ENCODE measurements at places on chromosomes 2 and 18.

GRCh38 chr18:31010601-31011000 lies 31.9 kb downstream of the DSC3 start:
- DNase-seq, result no peak

DNA sequence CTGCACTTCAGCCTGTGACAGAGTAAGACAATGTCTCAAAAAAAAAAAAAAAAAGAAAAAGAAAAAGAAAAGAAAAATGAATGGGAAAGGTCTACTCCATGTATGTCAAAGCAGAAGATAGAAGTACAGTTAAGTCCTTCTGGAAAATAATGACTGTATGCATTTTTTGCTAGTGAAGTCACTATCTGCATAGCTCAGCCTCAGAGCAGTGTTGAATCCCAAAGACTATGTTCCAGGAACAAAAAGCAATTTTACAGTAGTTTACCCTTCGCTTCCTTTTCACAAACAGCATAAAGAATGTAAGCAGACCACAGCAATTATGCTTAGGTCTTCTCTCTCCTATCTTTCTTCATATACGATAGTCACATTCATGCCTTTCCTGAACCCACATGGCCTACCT lies 497.4 kb downstream of the CMPK2 start:
- no peak for DNase-seq

GRCh38 chr2:223235986-223236385 lies 184.0 kb downstream of the KCNE4 start:
- no peak for DNase-seq

DNA sequence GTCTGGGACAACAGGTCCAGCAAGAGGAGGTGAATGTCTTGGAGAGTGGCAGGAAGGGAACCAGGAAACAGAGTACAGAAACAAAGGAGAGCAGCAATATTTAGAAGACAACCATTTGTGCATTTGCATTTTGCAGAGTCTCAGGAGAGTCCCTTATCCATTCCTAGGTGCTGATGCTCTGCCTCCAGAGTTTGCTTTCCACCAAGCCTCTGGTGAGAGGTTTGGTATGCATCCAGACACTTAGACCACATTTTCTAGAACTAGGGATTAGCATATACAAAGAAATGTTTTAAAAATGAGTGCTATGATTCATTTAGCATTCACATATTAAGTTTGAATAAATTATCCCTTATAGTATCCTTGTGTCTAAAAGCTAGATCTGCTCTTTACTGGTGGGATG lies 18.5 kb upstream of the LRATD1 start:
- DNase-seq, result no peak

GRCh38 chr2:11030909-11031308 lies 119.2 kb downstream of the KCNF1 start:
- no peak for DNase-seq

DNA sequence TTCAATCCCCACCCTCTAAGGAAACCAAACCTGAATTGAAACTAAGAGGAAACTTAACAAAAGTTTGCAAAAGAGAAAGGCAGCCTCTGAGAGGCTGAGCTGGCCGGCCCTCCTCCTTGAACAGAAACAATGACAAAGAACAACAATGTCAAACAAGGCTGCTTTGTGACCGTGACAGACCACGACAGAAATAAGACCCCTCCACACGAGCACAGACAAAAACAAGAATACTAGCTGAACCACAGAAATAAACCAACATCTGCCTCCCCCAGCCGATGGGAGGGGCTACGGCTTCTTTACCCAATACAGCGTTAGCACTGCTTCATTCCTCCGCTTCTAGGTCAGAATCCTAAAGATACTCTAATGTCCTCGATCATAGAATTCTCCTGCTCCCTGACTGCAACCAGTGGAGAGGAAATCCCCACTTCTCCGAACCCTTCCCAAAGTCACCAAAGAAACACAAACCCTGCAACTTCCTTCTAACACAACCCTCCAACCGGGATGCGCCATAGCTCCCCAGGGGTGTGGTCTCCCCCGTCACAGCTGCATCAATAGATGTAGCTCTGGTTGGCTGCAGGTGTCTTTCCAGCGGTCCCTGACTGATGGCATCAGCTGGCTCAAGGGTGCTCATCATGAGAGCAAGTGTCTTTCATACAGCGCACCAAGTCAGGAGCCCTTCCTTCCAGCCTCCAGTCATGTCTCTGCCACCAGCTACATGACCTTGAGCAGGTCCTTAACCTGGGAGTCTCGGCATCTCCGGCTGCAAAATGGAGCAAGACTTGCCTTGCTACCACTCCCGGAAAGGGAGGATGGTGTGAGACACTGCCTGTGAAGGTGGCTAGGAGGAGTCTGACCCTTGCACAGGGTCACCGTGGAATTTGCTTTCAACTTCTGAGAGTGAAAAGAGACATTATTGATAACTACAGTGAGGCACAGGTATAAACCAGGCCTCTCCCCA lies 198.6 kb downstream of the HAUS1 start:
- DNase-seq, result no peak

GRCh38 chr2:111219285-111219684 lies 98.6 kb downstream of the BCL2L11 start:
- DNase-seq, result no peak

DNA sequence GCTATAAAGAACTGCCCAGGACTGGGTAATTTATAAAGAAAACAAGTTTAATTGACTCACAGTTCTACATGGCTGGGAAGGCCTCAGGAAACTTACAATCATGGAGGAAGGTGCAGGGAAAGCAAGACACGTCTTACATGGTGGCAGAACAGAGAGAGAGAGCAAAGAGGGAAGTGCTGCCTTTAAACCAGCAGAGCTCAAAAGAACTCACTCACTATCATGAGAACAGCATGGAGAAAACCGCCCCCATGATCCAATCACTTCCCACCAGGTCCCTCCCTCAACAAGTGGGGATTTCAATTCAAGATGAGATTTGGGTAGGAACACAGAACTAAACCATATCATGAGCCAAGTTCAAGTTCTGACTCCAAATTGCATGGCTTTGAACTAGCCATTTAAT lies 62.8 kb upstream of the PPP1CB start:
- no peak for DNase-seq

DNA sequence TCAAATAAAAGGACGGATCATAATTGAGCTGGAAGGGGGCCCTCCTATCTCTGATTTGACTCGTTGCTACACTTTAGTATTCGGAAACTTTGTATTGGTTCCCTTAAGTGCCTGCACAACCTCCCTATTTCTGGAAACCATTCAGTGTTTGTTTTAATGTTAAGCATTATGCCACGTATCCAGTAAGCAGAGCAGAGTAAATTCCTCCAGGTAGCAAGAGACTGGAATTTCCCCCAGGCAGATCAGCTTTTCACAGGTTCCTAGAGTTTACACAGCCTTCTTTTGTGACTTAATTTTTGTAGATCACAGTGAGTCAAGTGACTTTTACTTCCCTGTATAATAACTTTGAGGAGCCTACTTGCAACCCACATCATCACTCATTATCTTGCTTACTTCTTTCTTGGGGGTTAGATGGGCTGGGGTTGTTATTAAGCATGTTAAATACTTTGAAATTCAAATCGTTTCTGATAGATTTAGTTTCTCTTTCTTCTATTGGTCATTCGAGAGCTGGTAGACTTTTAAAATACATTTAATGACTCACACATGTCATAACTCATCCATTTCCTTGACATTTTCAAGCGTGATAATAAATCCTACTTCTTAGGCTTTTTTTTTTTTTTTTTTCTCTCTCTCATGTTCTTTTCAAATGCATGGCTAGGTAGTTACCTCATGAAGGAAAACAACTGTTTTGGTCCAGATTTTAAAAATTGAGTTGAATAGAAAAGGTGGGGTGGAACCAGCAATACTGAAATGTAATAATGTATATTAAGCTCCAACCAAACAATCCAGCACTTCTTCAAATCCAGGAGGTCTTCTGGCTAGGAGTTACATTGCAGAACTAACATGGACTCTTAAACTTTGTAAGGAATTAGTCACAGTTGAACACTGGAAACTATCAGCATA lies 219.3 kb downstream of the NEDD4L start:
- DNase-seq, result peak; percentile 49

DNA sequence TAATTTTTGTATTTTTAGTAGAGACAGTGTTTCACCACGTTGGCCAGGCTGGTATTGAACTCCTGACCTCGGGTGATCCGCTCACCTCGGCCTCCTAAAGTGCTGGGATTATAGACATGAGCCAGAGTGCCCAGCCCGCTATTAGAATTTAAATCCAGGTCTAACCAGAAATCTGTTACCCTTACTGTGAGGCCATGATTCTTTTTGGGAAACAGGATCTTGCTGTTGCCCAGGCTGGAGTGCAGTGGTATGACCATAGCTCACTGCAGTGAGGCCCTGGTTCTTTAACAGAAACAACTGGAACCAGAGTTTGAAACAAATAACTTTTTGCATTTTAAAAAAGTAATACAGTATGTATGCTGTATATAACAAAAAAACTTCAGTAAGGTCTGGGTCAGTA lies 75.7 kb downstream of the NOL10 start:
- DNase-seq, result no peak

GRCh38 chr18:32920796-32921787 lies 148.3 kb upstream of the KLHL14 start:
- peak; percentile 90 for DNase-seq

DNA sequence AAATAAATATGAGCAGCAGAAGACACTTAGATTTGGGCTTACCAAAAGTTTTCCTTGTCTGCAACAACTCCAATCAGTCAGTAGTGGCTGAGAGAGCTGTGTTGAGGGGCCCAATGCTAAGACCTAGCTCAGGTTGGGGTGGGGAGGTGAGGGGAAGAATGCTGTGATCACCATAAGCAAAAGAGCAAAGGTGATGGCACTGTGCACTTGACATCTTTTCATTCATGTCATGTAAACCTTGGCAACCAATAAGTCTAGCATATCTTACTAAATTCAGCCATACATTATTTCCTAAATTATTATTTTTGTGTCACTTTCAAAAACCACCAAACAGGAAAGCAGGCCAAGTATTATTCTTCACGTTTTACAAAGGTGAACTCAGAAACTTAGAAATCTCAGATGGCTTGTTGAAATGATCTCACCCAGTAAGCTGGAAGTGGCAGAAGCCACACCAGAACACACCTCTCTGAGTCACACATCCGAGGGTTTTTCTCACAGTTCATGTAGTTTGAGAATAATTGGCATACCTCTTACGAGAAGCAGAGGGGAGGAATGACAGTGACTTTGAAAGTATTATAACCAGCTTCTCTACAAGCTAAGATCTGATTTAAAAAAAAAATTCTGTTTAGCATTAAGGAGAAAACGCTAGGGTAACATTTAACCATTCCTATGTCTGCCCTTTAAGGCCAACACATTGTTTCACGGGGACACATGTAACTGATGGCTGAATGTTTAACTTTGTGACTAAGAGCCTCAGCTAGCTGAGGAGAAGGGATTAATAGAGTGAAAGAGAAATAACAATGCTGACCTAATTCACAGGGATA lies 43.3 kb upstream of the SETBP1 start:
- DNase-seq, result no peak

- no peak for DNase-seq
These were observed 98.6 kb downstream of the HDAC4 start for GRCh38 chr2:239302083-239302807.

DNA sequence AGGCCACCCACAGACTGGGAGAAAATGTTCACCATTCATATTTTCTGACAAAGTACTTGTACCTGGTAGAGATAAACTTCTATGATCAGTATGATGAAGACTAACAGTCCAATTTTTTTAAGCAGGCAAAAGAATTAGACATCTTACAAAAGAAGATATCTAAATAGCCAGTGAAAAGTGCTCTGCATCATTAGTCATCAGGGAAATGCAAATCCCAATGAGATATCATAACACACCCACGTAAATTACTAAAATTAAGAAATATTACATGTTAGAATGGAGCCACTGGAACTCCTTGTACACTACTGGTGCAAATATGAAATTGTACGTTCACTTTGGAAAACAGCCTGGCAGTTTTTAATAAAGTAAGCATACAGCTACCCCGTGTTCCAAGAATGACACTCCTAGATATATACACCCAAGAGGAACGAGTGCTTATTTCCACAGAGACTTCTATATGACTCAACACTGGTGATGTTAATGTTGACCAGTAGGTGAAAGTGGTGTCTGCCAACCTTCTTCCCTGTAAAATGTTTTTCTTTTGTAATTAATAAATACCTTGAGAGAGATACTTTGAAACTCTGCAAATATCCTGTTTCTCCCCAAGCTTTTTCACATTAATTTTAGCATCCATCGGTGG lies 80.3 kb downstream of the NPAS2 start:
- no peak for DNase-seq

DNA sequence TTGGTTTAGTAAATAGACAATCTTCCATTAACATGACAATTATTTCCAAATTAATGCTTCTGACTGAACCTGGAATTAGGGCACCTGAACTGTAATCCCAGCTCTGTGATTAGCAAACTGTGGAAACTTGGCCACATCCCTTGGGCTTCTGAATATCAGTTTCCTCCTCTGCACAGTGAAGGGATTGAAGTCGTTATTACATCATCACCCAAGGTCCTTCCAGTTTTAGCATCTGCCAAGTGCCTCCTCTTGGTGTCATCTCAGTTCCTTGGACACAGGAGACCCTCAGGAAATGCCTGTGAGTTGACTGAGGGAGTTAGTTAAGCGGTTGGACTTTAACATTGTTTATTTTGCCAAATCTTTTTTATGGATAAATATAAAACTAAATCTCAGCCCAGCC lies 64.8 kb downstream of the MOGAT1 start:
- no peak for DNase-seq

DNA sequence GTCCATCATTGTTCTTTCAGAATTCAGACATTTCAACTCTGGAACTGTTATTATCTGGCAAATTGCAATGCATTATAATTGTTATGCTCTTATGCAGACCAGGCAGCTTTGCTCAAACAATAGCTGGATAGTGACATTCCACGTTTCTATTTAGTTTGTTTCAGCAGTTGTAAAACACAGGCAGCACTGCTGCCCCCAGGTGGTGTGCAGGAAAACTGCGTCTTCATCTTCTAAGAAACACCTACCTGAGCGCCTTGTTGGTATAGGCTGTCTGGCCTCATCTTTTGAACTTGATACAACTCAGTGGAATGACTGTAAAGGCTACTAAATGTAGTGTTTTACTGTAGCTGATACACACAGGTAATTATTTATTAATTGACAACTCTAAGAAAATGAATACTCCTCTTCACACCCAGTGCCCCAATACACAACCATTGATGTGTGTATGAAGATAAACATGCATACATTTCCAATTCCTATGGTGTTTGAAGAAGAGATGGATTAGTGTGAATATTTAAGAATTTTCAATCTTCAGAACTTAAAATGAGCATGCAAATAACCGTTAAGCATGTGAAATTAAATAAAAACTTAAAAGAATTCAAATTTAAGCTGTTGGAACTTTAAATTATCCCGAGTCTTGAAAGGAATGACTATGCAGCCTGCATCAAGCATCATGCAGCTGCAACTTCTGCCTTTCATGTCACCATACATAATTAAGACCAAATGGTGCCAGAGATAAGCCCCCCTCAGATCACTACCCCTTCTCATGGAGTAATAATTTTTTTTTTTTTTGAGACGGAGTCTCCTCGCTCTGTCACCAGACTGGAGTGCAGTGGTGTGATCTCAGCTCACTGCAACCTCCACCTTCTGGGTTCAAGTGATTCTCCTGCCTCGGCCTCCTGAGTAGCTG lies 85.6 kb downstream of the CD8B2 start:
- DNase-seq, result no peak

GRCh38 chr2:98469862-98470544 lies 25.3 kb downstream of the INPP4A start:
- no peak for DNase-seq

GRCh38 chr2:207073801-207074678 lies 91.7 kb downstream of the KLF7 start:
- no peak for DNase-seq

Data from epithelial cell of prostate (primary cell).